Stimulated activated CD4-positive, alpha-beta T cell treated with anti-CD3 and anti-CD28 coated beads, Interleukin-2, amount 100 ng/mL, for 48 hours (primary cell): ENCODE measurements at places on chromosomes 11 and 22.
A peak's percentile ranks its signal among the peaks of the same experiment; 100 is the strongest.

- DNase-seq: no peak
These were observed 9.3 kb downstream of the SLC37A2 start for GRCh38 chr11:125072218-125072960.

- DNase-seq: no peak
These were observed 137.7 kb downstream of the ATG16L2 start for GRCh38 chr11:72951888-72952287.

DNA sequence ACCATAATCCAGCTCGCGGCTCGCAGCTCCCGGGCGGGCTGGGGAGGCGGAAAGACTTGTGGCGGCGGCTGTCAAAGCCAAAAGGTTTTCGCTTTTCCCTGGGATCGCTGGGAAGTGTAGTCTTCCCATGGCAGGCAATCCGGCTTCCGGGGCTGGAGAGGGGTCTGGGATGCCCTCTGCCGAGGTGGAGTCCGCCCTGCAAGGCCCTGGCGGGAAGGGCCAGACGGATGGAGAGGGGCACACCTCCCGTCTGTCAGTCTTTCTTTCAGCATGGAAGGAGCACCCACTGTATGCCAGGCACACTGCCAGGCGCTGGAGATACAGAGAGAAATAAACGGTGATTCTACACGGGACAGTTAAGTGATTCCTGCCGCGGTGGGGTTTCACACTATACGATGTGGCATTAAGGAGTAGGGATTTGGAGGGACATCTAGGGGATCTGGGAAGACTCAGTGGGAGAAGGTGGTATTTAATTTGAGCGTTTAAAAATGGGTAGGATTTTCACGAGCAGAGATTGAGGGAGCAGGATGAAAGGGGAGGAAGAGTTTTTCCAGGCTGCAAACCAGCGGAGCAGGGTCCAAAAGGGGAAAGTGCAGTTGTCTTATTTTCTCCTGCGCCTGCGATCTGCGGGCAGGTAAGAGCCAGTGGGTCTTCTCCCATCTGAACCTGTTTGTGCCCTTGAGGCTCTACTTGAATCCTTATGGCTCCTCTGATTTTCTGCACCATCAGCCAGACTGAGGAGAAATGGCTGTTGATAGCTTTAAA is at the start of gene BACE1:
TSS of gene BACE1 (minus strand) at position 60 of the 765 bp plus-strand sequence. CDS start 461 bp downstream, outside the sequence.
- no peak for DNase-seq

GRCh38 chr11:120658071-120658423 is 146.5 kb downstream of the GRIK4 start:
- DNase-seq: no peak

GRCh38 chr11:12043959-12044791 is 35.7 kb upstream of the DKK3 start:
- DNase-seq: peak; percentile 56

DNA sequence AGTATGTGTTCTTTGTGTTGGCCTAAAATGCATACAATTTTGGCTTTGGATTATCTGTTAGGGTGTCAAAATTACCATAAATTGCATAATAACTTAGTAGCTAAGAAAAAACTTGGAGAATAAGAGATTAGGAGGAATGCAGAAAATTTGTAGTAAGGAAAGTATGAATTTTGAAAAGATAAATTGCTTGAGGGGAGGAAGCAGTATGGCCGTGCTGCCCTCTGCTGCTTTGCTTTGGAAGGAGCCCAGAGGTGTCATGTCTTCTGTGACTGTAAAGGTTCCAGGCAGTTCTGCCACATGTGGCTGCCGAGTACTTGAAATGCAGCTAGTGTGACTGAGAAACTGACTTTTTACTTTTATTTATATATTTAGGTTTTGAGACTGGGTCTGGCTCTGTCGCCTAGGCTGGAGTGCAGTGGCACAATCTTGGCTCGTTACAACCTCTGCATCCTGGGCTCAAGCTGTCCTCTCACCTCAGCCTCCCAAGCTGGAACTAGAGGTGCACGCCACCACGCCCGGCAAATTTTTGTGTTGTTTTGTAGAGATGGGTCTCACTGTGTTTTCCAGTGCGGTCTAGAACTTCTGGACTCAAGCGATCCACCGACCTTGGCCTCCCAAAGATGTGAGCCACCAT is 1.8 kb downstream of the ADSL start:
- peak; percentile 53 for DNase-seq

DNA sequence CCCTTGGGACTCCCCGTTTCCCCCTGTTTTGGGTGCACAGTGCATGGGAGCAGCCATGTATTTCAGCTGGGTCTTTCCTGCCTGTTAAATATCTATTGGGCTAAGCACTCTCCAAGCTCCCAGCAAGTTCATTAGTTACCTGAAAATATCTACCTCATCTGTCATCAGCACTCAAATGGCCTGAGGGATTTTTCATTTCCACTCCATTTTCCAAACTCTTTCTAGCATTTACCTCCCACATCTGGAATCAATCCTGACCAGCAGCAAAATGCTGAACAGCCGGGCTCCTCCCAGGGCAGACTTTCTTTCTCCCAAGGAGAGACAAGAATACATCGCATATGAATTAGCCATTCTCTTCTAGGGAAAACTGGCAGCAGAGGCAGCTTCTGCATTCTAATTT is 273.5 kb upstream of the MPPED2 start:
- DNase-seq: no peak
